ENCODE measurements at places on chromosomes 5 and 9. TPM values are rescaled to one million over a fixed set of nuclear protein-coding genes. Genes with fewer than 3 reads are reported as not detected.
A peak's percentile ranks its signal among the peaks of the same experiment; 100 is the strongest.

Gene IFNB1
- not detected for total RNA-seq

Gene RNF180
- total RNA-seq: 5.1 TPM

DNA sequence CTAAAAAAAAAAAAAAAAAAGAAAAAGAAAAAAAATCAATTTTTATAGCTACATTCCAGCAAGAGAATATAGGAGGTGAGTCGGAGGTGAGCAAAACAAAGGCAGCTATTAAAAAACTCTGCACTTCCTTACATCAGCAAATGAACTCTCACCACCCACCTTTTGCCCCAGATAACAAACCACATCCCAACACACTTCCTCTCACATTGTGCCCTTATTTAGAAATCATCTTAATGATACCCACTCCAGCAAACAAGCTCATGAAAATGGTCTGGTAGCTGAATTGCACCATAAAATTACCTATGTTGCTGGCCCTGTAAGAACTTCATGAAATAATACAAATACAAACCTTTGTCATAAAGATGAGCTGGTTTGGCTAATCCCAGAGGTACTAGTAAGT, 82.9 kb downstream of the CEMIP2 start:
- DNase-seq: peak; percentile 68

DNA sequence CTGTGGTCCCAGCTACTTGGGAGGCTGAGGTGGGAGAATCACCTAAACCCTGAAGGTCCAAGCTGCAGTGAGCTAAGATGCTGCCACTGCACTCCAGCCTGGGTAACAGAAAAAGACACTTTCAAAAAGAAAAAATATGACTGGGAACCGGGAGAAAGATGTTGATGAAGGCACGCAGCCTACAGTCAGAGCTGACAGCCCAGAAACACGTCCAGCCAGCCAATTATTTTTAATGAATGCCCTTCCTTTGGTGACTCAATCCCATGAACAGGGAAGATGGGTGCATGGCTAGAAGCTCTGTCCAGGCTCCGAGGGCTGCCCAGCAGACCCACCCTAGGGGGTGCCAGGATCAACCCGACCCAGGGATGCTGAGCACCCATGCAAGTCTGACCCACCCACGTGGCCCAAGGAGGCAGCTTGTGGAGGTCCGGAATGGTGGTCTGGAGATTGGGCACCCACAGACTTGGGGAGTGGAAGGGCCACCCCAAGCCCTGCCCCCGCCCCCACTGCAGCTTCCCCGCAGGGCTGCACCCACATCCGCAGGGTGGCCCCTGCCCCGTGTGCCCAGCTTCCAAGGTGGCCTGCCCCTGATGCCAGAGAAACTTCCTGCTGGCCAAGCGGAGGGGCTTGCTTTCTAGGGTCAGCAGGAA, 51.0 kb downstream of the ADAMTS2 start:
- no peak for DNase-seq

GRCh38 chr5:4563400-4563799, 576.7 kb upstream of the ADAMTS16 start:
- DNase-seq: peak; percentile 26

Data from PC-3 (cell line).